ENCODE measurements at places on chromosomes 16 and 17.

DNA sequence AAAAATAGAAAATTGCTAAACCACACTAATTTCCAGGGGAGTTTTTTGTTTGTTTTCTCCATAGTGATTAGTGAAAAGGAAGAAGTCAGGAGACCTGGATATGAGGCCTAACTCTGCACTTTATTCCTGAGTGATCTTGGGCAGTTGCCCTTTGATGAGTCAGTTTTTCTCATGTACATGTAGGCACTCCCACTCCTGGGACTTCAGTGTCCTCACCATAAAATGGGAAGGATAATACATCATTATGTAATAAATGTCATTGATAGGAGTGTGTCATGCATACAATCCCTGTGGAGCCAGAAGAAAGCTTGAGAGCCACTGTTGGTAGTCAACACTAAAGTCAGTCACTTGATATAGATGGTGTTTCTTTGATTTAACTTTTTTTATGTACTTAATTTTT lies 32.5 kb downstream of the WIPF2 start:
- DNase-seq, result peak; percentile 81

DNA sequence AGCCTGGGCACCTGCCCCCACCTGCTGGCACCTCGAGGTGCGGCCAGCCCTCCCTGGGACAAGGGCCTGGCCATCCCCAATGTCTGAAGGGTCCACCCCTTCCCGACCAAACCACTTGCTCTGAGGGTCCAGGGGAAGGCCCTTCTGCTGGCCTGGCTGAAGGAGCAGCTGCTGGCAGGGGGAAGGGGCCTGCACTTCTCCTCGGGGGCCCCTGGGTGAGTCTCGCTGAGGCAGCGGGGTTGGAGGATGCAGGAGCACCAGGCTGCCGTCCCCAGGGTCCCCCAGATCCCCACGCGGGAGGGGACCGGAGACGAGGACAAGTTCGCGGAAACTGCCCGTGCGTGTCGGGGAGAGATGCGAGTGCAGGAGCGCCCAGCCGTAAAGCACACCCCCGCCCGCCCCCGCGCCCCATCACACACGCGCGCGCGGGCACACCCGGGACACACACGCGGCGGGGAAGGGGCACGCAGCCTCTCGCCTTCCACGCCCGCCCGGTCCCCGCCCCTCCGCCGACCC lies 725 bp upstream of the CACNA1H start:
- no peak for DNase-seq

DNA sequence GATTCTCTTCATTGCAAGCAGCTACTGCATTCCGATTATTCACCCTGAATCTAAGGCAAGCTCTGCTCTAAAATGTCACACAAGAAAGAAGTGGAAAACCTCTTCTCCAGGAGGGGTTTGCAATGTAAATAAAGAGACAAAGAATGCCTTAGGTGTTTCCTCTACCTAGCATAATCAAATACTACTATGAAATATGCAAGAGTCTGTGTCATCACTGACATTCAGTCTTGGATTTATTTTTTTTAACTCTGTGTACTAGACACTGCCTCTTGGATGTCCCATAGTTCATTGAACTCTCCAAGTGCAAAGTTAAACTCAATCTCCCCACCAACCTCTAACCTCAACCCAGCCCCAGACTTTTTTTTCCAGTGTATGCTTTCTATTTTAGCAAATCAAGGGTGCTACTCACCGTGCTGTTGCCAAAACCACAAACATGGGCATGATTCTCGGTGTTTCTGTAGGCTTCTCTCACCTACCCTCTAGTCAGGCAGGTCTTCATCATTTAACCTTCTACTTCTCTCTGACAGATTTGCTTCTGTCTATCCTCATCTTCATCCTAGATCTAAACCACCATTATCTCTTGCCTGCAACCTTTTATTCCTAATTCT lies 329.1 kb downstream of the CDH13 start:
- no peak for DNase-seq

- no peak for DNase-seq
These were observed 135.7 kb upstream of the XYLT1 start for GRCh38 chr16:17606460-17606859.

GRCh38 chr17:68854452-68854851 lies 100.7 kb downstream of the ABCA8 start:
- DNase-seq, result no peak

GRCh38 chr16:60684002-60684401 lies 1352.2 kb downstream of the CDH8 start:
- no peak for DNase-seq

GRCh38 chr17:80922580-80923160 lies 69.0 kb upstream of the CHMP6 start:
- no peak for DNase-seq

- DNase-seq, result no peak
These were observed 213.9 kb downstream of the MRTFB start for GRCh38 chr16:14284930-14285512.

DNA sequence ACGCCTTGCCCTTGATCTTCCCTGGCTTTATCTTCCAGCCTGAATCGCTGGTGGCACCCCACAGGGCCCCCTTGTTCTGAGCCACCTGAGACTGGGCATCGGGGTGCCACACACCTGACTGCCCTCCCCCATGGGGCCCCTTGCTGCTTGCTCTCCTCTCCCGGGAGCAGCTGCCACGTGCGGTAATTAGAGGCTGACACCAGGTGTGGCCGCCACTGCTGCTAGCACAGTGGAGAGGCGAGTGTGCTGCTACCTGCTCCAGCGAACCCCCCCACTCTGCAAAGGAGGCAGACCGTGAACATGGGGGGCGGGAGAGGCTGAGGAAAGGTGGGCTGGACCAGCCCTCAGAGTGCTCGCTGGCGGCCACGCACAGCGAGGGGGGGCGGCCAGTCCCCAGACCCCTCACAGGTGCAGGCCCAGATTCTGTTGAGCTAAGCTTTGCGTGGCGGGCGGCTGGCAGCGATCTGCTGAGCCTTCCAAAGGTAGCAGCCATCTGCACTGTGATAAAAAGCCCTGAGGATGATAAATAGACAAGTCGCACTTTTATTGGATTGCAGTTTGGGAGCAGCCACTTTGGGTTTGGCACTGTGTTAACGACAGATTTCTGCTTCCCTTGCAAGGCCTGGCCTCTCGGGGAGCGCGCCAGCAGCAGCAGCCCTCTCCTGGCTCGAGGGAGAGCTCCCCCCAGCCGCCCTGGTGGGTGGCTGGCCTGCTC lies 167.9 kb upstream of the GSE1 start:
- no peak for DNase-seq

GRCh38 chr16:67919622-67920221 lies 11.9 kb downstream of the CTRL start:
- no peak for DNase-seq

GRCh38 chr16:15897834-15898254 lies 9.4 kb upstream of the CEP20 start:
- no peak for DNase-seq

DNA sequence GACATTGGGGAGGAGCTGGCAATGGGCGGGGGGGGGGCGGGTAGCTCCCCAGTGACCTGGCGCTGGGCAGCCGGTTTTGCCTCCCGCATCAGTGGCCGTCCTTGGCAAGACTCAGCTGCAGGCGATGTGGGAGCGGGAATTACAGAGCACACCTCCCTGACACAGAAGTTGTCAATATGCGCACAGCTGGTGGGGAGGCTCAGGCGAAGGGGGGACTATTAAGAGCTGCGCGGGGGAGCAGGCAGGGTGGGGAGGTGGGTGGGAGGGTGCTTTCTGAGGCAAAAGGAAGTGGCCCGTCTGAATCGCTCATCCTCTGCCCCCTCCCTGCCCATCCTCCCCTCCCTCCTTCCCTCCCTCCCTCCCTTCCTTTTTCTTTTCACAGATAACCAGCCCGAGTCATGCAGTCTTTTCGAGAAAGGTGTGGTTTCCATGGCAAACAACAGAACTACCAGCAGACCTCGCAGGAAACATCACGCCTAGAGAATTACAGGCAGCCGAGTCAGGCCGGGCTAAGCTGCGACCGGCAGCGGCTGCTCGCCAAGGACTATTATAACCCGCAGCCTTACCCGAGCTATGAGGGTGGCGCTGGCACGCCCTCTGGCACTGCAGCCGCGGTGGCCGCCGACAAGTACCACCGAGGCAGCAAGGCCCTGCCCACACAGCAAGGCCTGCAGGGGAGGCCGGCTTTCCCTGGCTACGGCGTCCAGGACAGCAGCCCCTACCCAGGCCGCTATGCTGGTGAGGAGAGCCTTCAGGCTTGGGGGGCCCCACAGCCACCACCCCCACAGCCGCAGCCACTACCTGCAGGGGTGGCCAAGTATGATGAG lies 44.0 kb downstream of the SREBF1 start:
- no peak for DNase-seq

- DNase-seq, result peak; percentile 89
These were observed 949 bp upstream of the GSPT1 start for GRCh38 chr16:11916524-11917285.

Measured in LoVo (cell line).